ENCODE measurements at places on chromosomes 11 and 22.

GRCh38 chr22:38305471-38306448 lies 11.5 kb downstream of the CSNK1E start:
- DNase-seq = peak; percentile 64

GRCh38 chr11:130854483-130854882 lies 61.8 kb downstream of the SNX19 start:
- DNase-seq = no peak

DNA sequence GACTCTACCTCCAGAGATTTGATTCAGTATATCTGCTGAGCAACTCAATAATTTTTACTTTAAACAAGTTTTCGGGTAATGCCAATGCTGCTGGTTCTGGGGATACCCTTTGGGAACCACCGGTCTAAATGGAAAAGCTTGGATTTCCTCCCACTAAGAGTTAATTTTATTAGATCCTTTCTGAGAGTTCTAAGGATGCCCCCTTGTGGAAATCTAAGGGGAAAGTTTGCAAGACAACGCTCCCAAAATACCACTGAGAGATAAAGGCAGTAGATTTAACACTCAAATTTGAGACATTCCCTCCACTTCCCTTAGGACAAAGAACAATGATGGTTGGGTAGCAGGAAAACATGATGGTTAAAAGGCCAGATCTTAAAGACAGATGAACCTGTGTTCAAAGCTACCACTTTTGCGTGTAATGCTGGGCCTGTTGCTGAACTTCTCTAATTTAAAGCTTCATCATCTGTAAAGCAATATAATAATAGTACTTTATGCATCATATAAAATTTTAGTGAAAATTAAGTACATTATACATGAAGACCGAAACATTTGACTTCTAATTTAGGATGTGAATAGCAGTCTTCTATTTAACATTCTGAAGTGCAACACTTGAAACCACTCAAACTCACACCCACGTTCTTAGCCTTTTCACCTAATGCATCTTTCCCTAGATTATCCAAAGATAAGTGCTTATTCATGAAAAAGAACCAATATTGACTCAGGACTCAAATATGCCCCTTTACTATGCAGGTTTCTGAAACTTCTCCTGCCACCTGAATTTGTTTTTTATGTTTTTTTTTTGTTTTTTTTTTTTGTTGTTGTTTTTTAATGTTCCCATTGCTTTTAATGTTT lies 110.1 kb upstream of the LUZP2 start:
- DNase-seq = no peak

GRCh38 chr11:34167961-34168360 lies 62.5 kb downstream of the NAT10 start:
- DNase-seq = no peak

DNA sequence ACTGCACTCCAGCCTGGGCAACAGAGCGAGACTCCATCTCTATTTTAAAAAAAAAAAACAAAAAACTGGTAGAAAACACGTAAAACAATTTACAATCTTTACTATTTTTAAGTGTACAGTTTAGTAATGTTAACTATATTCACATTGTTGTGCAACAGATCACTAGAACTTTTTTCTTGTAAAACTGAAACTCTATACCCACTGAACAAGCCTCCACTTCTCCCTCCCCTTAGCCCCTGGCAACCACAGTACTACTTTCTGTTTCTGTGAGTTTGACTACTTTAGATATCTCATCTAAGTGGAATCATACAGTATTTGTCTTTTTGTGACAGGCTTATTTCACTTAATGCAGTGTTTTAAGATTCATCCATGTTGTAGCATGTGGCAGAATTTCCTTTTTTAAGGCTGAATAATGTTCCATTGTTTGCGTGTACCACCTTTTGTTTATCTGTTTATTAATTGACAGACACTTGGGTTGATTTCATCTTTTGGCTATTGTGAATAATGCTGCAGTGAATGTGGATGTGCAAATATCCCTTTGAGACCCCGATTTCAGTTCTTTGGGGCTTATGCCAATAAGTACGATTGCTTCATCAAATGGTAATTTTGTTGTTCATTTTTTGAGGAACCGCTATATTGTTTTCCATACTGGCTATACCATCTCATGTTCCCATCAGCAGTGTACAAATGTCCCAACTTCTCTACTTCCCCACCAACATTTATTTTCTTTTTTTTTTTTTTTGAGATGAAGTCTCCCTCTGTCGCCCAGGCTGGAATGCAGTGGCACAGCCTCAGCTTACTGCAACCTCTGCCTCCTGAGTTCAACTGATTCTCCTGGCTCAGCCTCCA lies 11.0 kb downstream of the DDB2 start:
- no peak for DNase-seq

GRCh38 chr11:66323684-66324083 lies 6.8 kb upstream of the CD248 start:
- DNase-seq = no peak

DNA sequence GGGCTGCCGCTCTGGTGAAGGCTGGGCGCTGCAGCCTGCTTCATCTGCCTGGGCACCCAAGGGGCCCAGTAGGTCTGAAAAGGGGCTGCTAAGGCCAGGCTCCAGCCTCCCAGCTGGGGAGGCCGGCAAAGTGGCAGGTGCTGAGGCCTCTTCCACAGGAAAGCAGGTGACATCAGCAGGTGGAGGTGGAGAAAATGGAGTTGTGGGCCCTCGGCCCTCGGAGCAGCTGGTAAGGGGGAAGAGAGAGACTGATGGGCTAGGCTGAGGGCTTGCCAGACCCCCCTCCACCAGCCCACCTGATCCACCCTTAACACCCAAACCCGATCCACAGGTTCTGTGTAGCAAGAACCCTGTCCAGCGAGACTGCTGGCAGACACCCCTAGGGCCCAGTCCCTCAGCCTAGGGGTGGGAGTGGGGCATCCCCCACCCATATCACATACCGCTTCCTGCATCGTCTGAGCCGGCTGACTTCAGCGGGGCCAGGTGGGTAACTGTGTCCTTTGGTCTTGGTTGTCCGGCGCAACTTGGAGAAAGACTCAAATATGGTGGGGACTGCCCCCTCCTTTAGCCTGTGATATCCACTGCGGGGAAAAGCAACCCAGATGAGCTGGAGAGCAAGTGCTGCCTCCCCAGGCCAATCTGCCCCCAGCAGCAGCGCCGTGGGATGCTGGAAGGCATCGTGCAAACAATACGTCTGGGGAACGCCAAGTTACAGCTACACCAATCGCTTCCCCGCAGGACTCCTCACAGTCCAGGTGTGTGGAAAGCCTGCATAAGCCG lies 1.5 kb downstream of the THAP7 start:
- no peak for DNase-seq

- no peak for DNase-seq
These were observed 24.4 kb downstream of the SERGEF start for GRCh38 chr11:17988465-17988864.

GRCh38 chr11:92739041-92739440 lies 230.4 kb upstream of the MTNR1B start:
- no peak for DNase-seq

DNA sequence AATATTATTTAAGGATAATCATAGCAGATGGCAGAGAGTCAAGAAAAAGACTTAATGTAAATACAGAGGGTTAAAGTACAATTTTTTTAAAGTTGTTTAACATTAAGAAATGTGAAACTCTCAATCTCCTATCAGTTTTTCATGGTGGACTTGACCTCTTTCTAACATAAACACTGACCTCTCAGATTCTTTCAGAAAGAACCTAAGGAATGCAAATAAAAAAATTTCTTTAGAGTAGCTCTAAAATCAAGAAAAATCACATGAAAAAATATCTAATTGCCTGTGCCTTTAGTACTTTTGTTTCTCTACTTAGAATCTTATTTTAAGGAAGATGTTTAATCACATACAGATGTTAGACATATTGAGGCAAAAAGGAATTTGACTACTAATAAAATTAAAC lies 12.9 kb downstream of the RNF141 start:
- DNase-seq = no peak

- DNase-seq = no peak
These were observed 115.0 kb downstream of the CACNA1I start for GRCh38 chr22:39685336-39686177.

DNA sequence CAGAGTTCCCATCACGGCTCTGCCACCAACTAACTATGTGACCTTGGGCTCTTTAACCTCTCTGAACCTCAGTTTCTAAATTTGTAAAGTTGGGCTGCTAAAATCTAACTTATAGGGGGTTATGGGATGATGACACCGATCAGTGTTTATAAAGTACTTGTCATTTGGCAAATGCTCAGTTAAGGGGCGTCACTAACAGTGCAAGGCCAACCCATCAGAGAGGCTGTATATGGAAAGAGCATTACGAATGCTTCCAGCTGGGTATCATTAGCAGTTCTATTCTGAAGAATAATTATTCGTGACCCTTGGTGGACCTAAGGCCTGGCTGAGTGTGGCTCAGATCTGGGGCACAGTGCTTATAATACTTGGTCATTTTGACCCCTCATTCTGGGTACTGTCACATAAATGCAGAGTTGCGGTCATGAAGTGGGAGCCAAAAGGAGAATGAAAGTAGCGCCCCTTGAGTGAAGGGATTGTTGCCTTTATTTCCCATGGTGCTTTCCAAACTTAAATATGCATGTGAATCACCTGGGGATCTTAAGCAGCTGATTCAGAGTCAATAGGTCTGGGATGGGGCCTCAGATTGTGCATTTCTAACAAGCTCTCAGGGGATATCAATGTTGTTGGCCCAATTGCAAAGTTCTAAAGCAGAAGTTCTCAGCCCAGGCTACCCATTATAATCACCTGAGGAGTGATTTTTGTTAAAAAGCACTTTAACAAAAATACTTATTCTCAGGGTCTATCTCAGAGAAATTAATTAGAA lies 115.8 kb downstream of the CSNK2A3 start:
- no peak for DNase-seq

DNA sequence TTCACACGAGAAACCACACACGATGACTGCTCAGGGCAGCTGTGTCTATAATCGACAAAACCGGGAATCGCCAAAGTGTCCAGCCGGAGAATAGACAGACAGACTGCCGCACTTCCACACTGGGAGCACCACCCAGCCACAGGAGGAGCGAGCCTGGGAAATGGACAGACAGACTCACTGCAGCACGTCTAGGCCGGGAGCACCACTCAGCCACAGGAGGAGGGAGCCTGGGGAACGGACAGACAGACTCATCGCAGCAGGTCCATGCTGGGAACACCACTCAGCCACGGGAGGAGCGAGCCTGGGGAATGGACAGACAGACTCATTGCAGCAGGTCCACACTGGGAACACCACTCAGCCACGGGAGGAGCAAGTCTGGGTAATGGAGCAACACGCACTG lies 137.2 kb downstream of the BRD1 start:
- DNase-seq = no peak

DNA sequence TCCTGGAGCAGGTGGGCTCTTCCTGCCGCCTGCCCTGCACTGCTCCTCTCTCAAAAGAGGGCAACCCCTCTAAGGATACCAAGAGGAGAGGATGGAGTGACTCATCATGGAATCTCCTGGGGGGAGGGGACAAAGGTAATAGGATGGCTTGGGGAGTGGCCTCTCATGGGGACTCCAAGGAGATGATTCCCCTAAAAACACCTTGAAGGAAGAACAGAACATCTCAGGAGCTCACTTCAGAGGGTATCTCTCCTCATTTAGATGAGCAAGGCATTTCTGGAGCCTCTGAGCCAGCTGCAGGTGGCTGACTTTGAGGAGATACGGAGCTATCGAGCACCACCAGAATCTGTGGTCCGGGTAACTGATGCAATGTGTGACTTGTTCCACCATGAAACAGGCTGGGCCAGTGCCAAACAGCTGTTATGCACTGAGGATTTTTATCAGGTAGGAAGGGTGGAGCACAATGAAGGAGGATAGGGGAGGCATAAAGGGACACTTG lies 40.2 kb downstream of the RRP8 start:
- no peak for DNase-seq

DNA sequence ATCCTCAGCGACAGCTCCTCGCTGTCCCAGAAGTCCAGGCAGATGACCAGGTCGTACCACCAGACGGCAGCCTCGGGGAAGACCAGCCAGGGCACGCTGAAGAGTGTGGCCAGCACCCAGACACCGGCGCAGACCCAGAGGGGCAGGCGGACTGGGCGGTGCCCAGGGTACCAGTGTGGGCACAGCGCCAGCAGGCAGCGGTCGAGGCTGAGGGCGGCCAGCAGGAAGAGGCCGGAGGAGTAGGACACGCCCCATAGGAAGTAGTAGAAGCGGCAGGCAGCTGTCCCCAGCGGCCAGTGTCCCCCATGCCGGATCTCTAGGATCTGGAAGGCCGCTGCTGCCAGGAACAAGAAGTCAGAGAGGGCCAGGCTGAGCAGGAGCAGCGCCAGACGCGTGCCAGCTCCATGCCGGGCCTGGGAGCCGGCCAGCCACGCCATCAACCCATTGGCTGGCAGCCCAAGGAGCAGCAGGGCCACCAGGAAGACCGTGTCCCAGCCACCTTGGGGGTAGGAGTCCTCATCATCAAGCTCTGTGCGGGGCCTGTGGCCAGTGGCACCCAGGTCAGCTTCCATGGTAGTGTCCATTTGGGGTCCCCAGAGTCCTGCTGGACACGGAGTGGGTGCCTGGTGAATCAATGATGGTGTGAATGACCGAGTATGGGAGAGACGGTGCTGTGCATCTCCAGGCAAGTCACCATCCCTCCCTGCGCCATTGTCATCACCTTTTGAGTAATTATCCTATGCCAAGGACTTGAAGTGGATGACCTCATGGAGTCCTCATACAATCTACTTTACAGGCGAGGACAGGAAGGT lies at the start of gene GPR152:
Gene GPR152 (minus strand): TSS at position 589 of the 812 bp plus-strand sequence. CDS start 5 bp downstream, at position 584.
- DNase-seq = no peak

GRCh38 chr22:38212442-38212841 lies 10.6 kb downstream of the MAFF start:
- DNase-seq = no peak

- DNase-seq = peak; percentile 41
These were observed 148.5 kb downstream of the GRIK4 start for GRCh38 chr11:120660024-120660565.

GRCh38 chr11:112599856-112600533 lies 339.3 kb upstream of the PLET1 start:
- no peak for DNase-seq

- no peak for DNase-seq
These were observed 56.6 kb upstream of the SCUBE2 start for GRCh38 chr11:9148035-9148434.

DNA sequence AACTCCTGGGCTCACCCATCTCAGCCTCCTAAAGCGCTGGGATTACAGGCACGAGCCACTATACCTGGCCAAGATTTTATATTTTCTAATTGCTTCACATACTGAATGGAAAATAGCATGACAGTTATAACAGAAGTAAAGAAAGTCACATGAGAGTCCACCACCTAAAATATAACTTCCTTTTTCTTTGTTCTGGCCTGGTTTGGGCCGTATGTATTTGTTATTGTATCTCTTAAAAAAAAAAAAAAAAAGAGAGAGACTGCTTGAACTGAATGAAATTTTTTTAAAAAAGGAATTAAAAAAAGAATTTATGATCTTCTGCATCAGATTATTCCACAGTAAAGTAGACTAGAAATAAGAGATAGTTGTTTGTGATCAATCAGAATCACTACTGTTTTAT lies 86.0 kb upstream of the GRIK4 start:
- DNase-seq = no peak

- no peak for DNase-seq
These were observed 9.3 kb downstream of the CELSR1 start for GRCh38 chr22:46528121-46528610.

DNA sequence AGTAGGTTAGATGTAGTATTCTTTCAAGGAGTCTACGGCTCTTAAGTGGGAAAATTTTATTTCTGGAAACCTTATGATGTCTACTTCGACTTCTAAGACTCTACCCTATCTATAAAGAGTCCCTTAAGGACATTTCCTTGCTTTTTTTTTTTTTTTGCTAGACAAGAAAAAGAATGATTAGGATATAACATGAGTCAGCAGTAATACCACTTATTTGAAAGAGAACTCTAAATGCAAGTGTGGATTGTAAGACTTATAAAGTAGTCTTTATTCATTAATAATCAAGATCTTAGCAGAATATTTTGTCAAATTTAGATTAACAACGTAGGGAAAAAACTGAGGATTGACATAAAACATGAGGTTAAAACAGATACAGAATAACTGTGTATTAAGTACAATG lies 71.0 kb downstream of the DKK3 start:
- DNase-seq = no peak
